Karpas-422 (cell line): ENCODE measurements at places on chromosomes 6 and 20.

- H3K4me1 ChIP-seq, result peaks cover 6% of the 10 kb centered on the region
- no peak for DNase-seq
Measured at GRCh38 chr20:59400708-59401107, 100.3 kb downstream of the EDN3 start.

GRCh38 chr20:46709459-46710152, at the start of gene SLC2A10:
SLC2A10 (plus strand) TSS chr20:46709649; CDS start chr20:46709737, 88 bp downstream.
- no peaks in the 10 kb centered on the region for H3K36me3 ChIP-seq
- H3K27me3 ChIP-seq, result 0 out of 2 replicates have a peak, but pooled peaks cover 2% of the 10 kb centered on the region
- no peak within 1 kb of the TSS for H3K27ac ChIP-seq
- no peak within 1 kb of the TSS for H3K4me3 ChIP-seq
- H3K4me1 ChIP-seq, result no peaks in the 10 kb centered on the region
- no peak for DNase-seq

GRCh38 chr20:54451171-54451570, 24.2 kb upstream of the DOK5 start:
- H3K27ac ChIP-seq, result no peak overlapping the region
- DNase-seq, result no peak
- H3K4me3 ChIP-seq, result no peak overlapping the region
- no peaks in the 10 kb centered on the region for H3K36me3 ChIP-seq

DNA sequence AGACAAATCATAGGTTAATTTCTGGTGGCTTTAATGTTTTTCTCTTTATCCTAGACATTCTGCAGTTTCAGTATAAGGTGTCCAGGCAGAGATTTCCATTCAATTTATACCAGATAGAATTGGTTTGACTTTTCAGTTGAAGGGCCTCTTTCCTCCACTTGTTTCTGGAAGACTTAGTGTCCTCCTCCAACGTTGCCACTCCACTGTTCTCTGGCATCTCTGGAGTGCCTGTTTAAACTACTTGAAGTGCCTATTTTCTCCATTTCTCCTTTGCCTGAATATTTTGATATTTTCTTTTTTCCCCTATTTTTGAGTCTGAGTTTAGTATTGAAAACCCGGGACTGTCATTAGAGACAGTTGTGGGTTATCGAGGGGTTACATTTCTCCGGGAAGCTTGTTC, 27.7 kb downstream of the EDN3 start:
- H3K36me3 ChIP-seq, result no peaks in the 10 kb centered on the region
- H3K27me3 ChIP-seq, result no peaks in the 10 kb centered on the region
- 0 out of 2 replicates have a peak, but pooled peaks cover 2% of the 10 kb centered on the region for H3K4me1 ChIP-seq
- H3K4me3 ChIP-seq, result no peak overlapping the region
- H3K27ac ChIP-seq, result no peak overlapping the region

- H3K4me3 ChIP-seq, result no peak overlapping the region
- H3K27me3 ChIP-seq, result peaks cover 4% of the 10 kb centered on the region; the same call in 1 of the 2 replicates
- DNase-seq, result no peak
Measured at GRCh38 chr20:2001119-2001518, 7.3 kb upstream of the PDYN start.

GRCh38 chr6:167351656-167352345, 26.9 kb downstream of the TTLL2 start:
- H3K36me3 ChIP-seq, result no peaks in the 10 kb centered on the region
- H3K4me3 ChIP-seq, result no peak overlapping the region
- H3K4me1 ChIP-seq, result peaks cover 9% of the 10 kb centered on the region
- no peak for DNase-seq
- H3K27me3 ChIP-seq, result 0 out of 2 replicates have a peak, but pooled peaks cover 4% of the 10 kb centered on the region
- no peak overlapping the region for H3K27ac ChIP-seq

DNA sequence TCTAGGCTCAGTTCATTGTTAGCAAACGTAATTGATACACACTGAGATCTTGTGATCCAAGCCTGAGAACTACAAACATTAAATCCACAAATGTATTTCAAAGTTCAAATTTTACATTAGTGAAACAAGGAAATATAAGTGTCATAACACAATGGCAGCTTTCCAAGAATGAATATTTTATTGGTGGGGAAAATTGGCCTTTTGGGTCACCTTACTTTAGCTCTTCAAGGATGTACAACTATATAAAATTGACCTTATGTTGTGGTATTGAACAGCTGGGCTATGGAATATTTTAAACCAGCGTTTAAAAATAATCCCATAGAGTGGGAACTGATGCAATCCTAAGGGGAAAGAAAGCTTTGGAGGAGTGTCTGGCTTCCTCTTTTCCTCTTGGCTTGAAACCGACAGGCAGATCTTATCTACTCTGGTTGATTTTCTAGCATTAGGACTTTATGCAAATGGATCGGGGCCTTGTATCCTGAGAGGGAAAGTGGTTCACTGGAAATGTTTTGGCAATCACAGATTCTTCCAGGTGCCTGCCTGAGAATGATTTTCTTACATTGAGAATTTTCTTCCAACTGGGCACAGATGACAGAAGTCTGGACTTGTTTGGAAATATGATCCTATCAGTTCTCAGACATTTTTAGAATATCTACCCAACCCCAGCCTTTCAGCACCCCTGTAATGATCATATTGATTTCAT, 184.8 kb upstream of the ECI2 start:
- no peaks in the 10 kb centered on the region for H3K27me3 ChIP-seq
- H3K4me3 ChIP-seq, result no peak overlapping the region
- H3K4me1 ChIP-seq, result no peaks in the 10 kb centered on the region
- no peak overlapping the region for H3K27ac ChIP-seq

GRCh38 chr20:7996898-7997297, 22.7 kb downstream of the TMX4 start:
- no peaks in the 10 kb centered on the region for H3K4me1 ChIP-seq
- H3K36me3 ChIP-seq, result peaks cover 26% of the 10 kb centered on the region
- DNase-seq, result no peak
- no peak overlapping the region for H3K27ac ChIP-seq

GRCh38 chr20:32834972-32835371, 15.2 kb downstream of the MAPRE1 start:
- DNase-seq, result no peak
- H3K27ac ChIP-seq, result no peak overlapping the region
- H3K27me3 ChIP-seq, result no peaks in the 10 kb centered on the region
- H3K36me3 ChIP-seq, result peaks cover 54% of the 10 kb centered on the region

GRCh38 chr6:82568290-82568993, 204.8 kb downstream of the TPBG start:
- no peak for DNase-seq
- no peaks in the 10 kb centered on the region for H3K27me3 ChIP-seq
- no peak overlapping the region for H3K4me3 ChIP-seq
- no peak overlapping the region for H3K27ac ChIP-seq
- H3K36me3 ChIP-seq, result no peaks in the 10 kb centered on the region
